Heart right ventricle (tissue), 16 donors: ENCODE measurements at places on chromosomes 4 and X. TPM values are rescaled to one million over a fixed set of nuclear protein-coding genes. Genes with fewer than 3 reads are reported as not detected.

CT47A7 gene
- not detected for total RNA-seq

TLR3 gene
- total RNA-seq: 4.1 TPM

SLC10A7 gene
- 5.2 TPM for total RNA-seq

PDCL2 gene
- total RNA-seq: not detected

SPACA5 gene
- total RNA-seq: not detected

NDST4 gene
- total RNA-seq: not detected

SAGE1 gene
- not detected for total RNA-seq

IGSF1 gene
- total RNA-seq: 9.6 TPM

DNAAF6 gene
- not detected for total RNA-seq

UCHL1 gene
- total RNA-seq: 11.3 TPM

F11 gene
- not detected for total RNA-seq

CXorf49 gene
- not detected for total RNA-seq

TSPAN6 gene
- 5.5 TPM for total RNA-seq

DOK7 gene
- 37.0 TPM for total RNA-seq

SATL1 gene
- total RNA-seq: not detected

MSL3 gene
- 10.4 TPM for total RNA-seq

CCKAR gene
- total RNA-seq: not detected

NOCT gene
- total RNA-seq: 10.2 TPM

LANCL3 gene
- 0.32 TPM for total RNA-seq

RAB41 gene
- not detected for total RNA-seq

MAGEB17 gene
- not detected for total RNA-seq

PRKX gene
- 10.1 TPM for total RNA-seq

DGAT2L6 gene
- total RNA-seq: not detected

SHISA3 gene
- 5.3 TPM for total RNA-seq

MAGEB2 gene
- total RNA-seq: not detected
